ENCODE measurements at places on chromosomes 2 and 18.

GRCh38 chr18:63119647-63120046 lies 199.9 kb downstream of the BCL2 start:
- DNase-seq = peak; percentile 34

DNA sequence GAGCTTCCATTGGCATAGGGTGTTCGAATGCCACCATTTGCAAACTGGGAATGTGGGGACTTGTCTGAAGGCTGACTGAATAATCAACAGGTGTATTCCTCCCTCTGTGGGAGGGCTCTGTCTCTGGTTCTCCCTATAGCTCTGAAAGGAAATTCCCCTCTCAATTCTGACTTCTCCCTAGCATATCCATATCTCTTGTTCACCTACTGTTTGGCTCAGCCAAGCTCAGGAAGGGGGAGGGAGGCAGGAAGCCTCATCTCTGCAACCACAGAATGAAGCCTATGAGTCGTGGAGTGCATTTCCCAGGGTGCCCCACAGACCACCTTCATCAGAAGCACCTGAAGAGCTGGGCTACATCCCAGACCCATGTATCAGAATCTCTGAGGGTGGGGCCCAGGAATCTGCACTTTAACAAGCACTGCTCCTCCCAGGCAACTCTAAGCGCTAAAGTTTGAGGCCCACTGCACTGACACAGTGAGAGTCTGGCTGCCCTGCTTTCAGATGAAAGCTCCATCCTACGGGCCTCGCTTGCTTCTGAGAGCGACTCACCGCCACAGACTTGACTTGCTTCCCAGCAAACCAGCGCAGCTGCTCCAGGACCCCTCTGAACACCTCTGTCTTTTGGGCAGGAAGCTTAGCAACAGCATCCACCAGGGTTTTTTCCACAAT lies 32.0 kb downstream of the XDH start:
- peak; percentile 21 for DNase-seq

DNA sequence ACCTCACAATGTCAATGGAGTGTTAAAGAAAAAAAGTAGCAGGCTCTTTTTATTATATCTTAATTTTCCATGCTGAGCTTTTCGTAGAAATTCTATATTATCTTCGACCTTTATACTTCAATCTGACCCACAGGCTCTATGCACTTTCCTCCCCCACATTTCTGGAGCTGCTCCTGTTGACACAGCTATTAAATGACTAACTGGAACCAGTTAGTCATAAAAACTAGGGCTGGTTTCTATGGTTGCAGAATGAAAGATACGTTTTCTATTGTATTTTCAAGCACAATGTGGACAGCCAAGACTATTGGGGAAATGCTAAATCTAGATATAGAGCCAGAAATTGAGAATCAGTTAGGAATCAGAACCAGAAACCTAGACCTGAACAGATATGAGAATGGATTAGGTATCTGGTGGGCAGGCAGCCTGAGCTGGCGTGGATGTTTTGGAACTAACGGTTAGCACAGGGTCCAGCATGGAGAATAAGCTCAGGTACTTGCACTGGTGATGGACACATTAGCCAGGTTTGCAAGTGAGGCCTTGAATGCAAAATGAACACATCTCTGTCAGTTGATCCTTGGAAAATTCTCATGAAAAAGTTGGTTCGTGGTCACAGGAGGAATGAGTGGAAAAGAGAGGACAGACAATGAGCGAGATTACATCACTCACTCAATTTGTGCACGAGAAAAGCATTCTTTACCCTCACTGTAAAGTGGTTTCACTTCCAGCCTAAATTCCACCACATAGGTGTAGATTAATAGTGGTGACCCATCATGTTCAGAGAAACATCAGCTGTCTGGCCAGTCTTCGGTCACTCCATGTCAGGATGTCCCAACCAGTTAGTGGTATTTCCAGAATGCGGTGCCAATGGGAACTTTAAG lies 144.6 kb upstream of the EPHA4 start:
- DNase-seq = no peak

DNA sequence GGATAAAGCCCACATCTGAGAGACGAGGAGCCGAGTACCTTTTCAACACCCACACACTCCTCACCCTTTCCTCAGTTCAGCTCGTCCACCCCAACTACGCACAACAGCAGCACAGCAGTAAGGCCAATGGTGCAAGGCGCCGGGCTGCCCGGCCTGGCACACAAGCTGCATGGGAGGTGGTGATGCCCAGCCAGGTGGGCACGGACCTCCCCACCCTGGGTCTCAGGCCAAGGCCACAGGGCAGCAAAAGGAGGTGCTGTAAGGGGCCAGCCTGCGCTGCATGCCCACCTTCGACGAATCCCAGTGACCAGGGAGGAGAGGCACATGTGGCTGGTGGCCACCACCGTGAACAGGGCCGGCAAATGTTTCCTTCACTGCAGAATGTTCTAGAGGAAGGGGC lies 36.5 kb upstream of the MLPH start:
- DNase-seq = no peak

DNA sequence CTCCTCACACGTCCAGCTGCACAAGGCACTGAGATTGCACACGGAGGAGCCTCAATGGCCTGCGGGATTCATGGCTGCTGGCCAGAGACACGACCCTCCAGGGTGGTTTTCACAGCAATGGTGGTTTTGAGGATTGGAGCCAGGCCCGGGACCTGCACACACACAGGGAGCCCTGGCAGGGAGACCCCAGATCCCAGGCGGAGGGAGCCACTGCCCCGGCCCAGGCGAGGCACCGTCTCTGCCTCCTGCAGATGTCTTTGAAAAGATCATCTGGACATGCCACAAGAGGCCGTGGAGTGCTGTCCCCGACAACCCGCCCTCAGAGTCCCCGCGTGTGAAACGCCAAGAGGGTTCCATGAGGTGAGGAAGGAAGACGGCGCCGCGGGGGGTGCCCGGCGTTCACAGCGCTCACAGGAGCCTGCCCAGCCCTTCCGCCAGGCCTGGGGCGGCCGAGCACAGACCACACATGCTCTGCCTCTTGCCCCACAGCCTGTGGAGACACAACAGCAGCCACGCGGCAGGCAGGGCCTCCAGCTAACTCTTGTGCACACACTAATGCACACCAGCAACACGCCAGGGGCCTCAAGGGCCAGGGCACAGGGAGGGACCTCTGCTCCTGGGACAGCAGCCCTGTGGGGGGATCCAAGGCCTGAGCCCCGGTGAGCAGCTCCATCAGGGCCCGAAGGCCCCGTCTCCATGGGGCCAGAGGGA lies 72.8 kb upstream of the CTDP1 start:
- no peak for DNase-seq

DNA sequence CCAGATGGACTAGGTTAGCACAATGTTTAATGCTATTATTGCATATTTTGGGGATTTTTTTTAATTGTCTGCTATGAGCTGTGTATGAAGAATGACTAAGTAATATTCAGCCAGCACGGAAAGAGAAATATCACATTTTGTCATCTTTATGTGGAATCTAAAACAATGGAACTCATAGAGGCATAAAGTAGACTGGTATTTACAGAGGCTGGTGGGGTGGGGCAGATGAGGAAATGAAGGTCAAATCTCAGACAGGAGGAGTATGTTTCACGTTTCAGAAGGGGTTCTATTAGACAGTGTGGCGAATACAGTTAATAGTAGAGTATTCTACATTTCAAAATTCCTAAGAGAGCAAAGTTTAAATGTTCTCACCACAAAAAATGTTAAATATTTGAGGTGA lies 4.7 kb downstream of the CDH19 start:
- DNase-seq = no peak

DNA sequence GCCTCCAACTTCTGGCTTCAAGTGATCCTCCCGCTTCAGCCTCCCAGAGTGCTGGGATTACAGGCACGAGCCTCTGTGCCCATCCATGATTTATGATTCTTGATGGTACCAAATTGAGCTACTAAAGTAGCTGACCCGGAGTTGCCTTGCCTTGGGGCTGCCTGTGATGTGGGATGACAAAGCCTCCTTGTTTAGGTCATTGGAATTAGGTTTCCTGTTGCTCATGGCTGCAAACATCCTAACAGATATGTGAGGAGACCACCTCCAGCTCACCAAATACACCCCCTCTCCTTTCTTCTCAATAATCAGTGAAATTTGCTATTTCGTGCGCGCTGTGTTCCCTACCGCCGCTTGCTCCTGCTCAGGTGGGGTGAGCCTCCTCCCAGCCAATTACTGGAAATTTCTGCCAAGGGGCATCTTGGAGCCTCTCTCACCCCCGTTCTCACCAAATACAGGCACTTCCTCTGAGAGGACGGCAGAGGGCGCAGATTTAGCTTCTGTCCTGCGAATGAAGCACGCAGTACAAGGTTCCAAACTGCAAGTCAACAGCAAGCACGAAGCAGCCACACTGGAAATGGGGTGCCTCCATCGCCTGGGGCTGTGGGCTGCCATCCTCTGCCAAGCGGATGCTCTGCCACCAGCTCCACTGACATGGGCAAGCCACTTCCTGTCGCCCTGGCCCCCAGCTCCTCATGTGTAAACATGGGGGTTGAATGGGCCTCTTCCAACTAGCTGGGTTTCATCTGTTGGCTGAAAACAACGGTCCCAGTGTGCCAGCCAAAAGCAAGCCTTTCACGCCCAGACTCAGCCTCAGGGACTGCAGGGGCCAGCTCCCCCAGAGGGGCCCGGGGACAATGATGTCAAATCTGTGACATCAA lies 71.7 kb downstream of the NCAPH start:
- DNase-seq = peak; percentile 83

- no peak for DNase-seq
Observed at GRCh38 chr2:238776003-238776760, 71.7 kb upstream of the TWIST2 start.

DNA sequence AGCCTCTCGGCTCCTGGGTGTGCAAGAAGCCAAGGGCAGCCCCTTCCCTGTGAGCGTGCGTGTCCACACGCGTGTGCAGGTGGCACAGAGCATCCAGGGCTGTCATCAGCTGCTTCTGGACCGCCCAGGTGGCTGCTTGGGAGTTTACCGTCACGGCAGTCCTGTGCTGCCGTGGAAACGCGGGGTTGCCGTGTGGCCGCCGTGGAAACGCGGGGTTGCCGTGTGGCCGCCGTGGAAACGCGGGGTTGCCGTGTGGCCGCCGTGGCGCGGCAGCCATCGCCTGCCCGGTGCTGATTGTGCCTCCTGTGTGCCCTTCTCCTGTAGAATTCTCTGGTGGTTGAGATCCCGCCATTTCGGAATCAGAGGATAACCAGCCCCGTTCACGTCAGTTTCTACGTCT lies 71.4 kb downstream of the NFATC1 start:
- no peak for DNase-seq

GRCh38 chr2:20509770-20510490 lies 63.1 kb downstream of the RHOB start:
- no peak for DNase-seq

- DNase-seq = no peak
Observed at GRCh38 chr2:237568121-237568660, 1.8 kb downstream of the PRLH start.

- no peak for DNase-seq
Observed at GRCh38 chr2:177746358-177746757, 326.2 kb downstream of the PDE11A start.

- no peak for DNase-seq
Observed at GRCh38 chr18:50196261-50196660, 1.3 kb upstream of the MYO5B start.

GRCh38 chr18:63808125-63808524 lies 32.9 kb downstream of the SERPINB7 start:
- DNase-seq = no peak

DNA sequence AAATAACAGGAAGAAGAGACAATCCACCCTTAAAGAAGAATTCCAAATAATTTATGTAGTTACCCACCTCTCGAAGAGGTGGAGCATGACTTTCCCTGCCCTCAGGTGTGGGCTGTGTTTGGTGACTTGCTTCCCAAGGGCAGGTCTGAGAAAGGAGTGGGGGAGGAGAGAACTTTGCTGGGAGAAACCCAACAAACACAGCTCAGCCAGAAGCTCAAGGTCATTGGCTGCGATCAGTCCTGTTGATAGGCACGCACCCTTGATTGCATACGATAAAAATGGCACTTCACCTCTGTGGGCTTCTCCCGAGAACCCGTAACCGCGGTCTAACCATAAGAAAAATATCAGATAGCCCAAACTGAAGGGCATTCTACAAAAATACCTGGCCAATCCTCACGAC lies 157.5 kb upstream of the ID2 start:
- no peak for DNase-seq

GRCh38 chr2:173835726-173836125 lies 129.4 kb downstream of the SP3 start:
- DNase-seq = no peak

DNA sequence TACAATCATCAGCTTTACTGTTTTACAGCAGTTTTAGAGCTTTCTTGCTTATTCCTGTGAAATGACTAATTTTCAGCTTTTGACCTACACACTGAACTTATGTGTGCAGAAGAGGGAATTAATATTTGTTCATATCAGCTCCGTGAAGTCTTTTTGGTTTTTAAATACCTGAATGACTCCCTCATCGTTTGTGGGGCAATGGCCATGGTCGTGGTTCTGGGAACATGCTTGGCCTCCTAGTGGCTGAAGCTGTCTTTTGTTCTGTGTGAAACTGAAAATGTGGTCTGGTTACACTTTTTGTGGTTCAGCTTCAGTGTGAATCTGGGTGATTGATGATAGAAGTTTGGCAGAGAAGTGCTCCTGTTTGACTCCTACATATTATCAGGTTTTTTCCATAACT lies 408.1 kb downstream of the THSD7B start:
- DNase-seq = peak; percentile 14

DNA sequence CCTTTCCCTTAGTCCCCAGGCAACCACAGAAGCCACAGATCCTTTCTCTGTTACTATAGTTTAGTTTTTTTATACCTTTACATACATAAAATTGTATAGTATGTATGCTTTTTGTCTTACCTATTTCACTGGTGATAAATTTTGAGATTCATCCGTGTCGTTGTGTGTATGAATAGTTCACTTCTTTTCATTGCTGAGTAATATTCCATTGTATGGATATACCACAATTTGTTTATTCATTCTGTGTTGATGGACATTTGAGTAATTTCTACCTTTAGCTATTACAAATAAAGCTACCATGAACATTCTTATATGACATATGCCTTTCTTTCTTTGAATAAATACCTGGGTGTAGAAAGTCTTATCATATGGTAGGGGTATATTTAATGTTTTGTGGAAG lies 102.8 kb upstream of the CERS6 start:
- no peak for DNase-seq

DNA sequence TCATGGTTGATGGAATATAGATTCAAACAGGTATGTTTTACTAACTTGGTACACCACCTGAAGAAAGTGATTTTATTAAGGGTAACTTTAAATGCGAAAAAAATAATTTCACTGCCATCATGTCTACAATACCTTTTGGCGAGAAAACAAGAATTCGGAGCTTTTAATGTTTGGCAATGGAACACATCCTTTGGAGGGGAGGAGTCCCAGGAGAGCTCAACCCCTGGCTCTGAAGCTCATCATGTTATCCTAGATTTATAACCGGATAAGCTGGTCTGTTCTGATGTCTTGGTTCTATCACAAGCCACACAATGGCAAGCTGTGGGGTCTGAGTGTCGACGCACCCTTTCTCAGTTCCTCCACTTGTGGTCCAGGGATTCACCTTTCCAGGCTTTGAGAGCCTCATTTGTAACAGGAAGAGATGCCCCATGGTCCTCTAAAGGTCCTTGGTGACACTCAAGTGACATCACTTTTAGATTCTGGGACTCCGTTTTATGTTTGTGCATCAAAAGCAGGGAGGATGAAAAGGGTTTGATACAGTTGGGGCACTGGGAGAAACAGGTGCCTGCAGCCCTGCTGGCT lies 172.7 kb downstream of the BCL2 start:
- DNase-seq = no peak

GRCh38 chr2:195779491-195779890 lies 122.5 kb downstream of the SLC39A10 start:
- no peak for DNase-seq
